ENCODE measurements at places on chromosomes 12 and 14.

- DNase-seq = no peak
These were observed 559 bp upstream of the CKAP4 start for GRCh38 chr12:106248312-106248845.

- no peak for DNase-seq
These were observed 5.1 kb downstream of the PSMB11 start for GRCh38 chr14:23047034-23047634.

DNA sequence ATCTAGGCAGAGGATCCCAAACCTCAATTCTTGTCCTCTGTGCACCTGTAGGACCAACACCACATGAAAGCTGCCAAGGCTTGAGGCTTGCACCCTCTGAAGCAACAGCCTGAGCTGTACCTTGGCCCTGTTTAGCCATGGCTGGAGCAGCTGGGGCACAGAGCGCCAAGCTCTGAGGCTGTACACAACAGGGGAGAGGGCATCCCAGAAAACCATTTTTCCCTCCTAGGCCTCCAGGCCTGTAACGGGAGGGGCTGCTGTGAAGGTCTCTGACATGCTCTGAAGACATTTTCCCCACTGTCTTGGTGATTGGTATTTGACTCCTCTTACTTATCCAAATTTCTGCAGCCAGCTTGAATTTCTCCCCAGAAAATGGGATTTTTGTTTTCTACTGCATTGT, 22.4 kb upstream of the PTPRO start:
- no peak for DNase-seq

DNA sequence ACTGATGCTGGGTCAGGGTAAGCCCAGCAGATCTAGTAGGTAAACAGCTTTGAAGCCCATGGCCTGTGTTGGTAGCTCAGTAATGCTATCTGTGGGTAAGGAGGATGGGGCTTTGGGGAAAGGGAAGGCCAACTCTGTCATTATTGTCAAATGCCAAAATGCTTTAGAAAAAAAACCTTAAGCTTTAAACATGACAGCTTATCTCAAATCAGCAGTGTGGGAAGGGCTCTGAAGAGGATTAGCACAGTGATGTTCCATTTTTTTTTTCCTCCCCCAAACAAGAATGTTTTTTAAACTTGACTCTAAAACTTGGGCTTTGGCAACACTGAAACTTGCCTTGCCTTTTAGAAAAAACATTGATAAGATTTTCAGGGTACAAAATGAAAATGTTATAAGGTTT, 11.7 kb downstream of the DAAM1 start:
- no peak for DNase-seq

GRCh38 chr14:104595116-104595675, 9.4 kb downstream of the TMEM179 start:
- no peak for DNase-seq

GRCh38 chr14:99516156-99516870, 35.1 kb downstream of the CCNK start:
- no peak for DNase-seq

GRCh38 chr12:15677228-15677627, 112.0 kb downstream of the EPS8 start:
- no peak for DNase-seq

DNA sequence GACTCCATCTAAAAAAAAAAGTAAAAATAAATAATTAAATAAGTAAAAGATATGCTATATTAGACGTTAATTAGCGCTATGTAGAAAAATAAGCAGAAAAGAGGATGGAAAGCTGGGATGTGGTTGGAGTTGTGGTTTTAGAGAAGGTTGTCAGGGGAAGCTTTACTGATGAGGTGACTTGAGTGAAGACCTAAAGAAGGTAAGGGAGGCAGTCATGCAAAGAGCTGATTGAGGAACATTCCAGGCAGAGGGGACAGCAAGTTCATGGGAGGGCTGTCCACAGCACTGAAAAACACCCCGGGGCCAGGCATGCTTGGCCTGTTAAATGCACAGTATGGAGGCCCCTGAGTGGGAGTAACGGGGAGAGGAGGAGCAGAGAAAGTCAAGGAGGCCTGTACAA, 15.7 kb downstream of the SMAGP start:
- DNase-seq = no peak

DNA sequence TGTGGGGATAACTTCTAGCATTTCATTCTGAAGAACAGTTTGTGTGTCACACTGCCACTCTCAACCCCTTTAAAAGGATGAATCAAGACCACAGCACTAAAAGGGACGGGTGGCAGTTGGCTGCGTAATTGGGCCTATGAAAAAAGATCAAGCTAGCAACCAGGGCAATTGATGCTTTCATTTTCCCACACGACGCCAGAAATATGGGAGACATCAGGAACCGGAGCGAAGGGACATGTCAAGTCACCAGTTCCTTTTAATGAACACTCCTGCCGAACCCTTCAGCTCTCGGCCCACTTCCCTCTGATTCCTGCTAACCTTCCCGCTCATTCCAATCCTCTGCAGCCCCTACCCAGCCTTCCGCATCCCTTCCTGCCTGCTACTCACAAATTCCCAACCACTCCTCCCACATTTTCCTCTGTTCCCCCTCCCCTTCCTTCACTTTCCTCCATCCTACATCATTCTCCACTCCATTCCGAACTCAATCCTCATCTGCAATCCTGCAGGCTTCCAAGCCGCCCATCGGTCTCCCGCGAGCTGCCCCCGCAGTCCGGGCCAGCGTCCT, 753 bp downstream of the CSRNP2 start:
- DNase-seq = peak; percentile 20
